Esophagus (tissue), 2 donors: ENCODE measurements at places on chromosomes 13 and 19. TPM values are rescaled to one million over a fixed set of nuclear protein-coding genes. Genes with fewer than 3 reads are reported as not detected.

The PDX1 gene
- not detected for polyA plus RNA-seq

The PPM1N gene
- 2.5 TPM for polyA plus RNA-seq

The ETHE1 gene
- 78.9 TPM for polyA plus RNA-seq

The PCSK4 gene
- polyA plus RNA-seq: 1.9 TPM

The SLC46A3 gene
- polyA plus RNA-seq: 2.7 TPM

The TEX26 gene
- polyA plus RNA-seq: not detected

The RYR1 gene
- 8.0 TPM for polyA plus RNA-seq

The CEACAM21 gene
- polyA plus RNA-seq: 0.24 TPM

The PTGIR gene
- polyA plus RNA-seq: 0.86 TPM

The TEX29 gene
- polyA plus RNA-seq: 0.24 TPM

The CCL25 gene
- polyA plus RNA-seq: 0.14 TPM

The ONECUT3 gene
- polyA plus RNA-seq: not detected

The TLE5 gene
- 578 TPM for polyA plus RNA-seq

The RNF225 gene
- polyA plus RNA-seq: 1.6 TPM

The SLC6A16 gene
- 0.79 TPM for polyA plus RNA-seq

The GRK1 gene
- polyA plus RNA-seq: not detected

The BLOC1S3 gene
- polyA plus RNA-seq: 2.2 TPM

The ZNF729 gene
- not detected for polyA plus RNA-seq
